ENCODE measurements at places on chromosomes 6 and 20.

GRCh38 chr20:17698384-17698783 is 1.4 kb upstream of the BANF2 start:
- no peak for DNase-seq

DNA sequence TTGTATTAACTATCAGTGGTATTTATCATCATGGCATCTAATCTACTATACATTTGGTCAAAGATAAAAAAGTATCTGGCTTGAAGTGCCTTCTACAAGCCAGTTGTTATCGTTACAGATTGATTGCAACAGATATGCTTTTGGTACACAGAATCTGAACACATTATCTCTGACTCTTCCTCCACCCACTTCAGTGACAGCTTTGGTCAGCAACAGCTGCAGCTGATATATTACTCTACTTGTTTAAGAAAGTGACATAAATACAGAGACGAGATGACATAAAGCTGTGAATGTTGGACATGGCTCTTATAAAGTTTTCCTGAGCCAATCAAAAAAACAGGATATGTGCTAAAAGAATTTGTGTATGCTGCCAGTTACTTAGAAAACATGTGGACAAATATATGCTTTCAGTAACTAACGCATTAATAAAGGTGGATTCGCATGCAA is 77.6 kb downstream of the HIVEP2 start:
- DNase-seq = no peak

- no peak for DNase-seq
Measured at GRCh38 chr6:133040094-133040802, 200.9 kb upstream of the EYA4 start.

GRCh38 chr20:61037498-61037897 is 214.6 kb upstream of the CDH4 start:
- no peak for DNase-seq

DNA sequence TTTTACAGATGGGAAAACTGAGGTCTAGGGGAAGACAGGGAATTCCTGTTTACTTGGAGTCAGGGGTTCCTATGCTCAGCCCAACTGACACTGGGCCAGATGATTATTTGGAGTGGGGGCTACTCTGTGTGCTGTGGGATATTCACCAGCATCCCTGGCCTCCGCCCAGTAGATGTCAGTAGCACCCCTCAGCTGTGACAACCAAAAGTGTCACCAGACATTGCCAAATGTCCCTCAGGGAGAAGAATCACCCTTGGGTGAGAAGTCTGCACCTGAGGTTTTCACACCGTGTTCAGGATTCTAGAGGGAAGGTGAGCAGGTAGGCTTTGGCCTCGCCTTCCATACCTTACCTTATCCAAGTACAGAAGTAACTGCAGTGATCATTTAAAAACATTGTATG is 27.6 kb downstream of the CDH26 start:
- DNase-seq = no peak

- no peak for DNase-seq
Measured at GRCh38 chr6:121849477-121849876, 414.0 kb downstream of the GJA1 start.

GRCh38 chr6:6661684-6662083 is 73.2 kb downstream of the LY86 start:
- peak; percentile 76 for DNase-seq

- DNase-seq = no peak
Measured at GRCh38 chr6:119308048-119308570, 41.5 kb downstream of the MAN1A1 start.

GRCh38 chr6:56101141-56101553 is 146.2 kb downstream of the COL21A1 start:
- DNase-seq = no peak

DNA sequence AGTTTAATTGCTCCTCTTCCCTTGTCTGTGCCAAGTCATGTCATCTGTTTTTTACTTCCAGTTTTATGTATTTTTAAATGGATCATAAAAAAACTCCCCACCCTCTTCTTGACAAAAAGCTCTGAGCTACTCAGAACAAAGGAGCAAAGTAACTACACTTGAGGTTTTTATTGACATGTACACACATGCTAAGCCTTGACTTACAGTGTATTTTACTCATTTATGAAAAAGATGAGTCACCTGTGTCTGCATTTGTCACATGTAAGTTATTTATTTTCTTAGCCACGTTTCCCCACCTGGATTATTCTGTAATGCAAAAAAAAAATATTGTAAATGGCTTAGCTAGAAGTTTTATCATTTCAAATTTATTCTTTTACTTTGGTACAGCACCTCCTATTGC is 628.8 kb upstream of the SLC35B3 start:
- DNase-seq = no peak

- no peak for DNase-seq
Measured at GRCh38 chr6:47308198-47308517, 1.5 kb downstream of the TNFRSF21 start.

- no peak for DNase-seq
Measured at GRCh38 chr6:113971741-113972140, 793 bp upstream of the HDAC2 start.

DNA sequence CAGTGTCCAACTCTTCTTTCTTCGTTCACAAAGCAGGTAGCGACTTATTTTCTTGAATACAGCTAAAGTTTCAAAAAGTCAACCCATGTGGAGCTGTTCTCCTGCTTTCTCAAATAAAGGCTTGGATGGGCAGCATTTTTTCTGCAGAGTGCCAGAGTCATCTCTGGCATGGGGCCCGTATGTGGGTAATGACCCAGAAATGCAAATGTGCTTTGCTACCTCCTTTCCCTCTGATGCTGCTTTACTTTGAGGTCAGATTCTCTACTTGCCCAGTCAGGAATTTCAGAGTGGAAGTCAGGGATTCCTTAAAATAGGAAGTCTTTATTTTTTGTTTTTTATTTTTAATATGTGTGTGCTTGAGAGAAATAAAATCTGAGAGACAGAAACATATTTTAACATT is 4.9 kb downstream of the NKAIN2 start:
- peak; percentile 42 for DNase-seq

DNA sequence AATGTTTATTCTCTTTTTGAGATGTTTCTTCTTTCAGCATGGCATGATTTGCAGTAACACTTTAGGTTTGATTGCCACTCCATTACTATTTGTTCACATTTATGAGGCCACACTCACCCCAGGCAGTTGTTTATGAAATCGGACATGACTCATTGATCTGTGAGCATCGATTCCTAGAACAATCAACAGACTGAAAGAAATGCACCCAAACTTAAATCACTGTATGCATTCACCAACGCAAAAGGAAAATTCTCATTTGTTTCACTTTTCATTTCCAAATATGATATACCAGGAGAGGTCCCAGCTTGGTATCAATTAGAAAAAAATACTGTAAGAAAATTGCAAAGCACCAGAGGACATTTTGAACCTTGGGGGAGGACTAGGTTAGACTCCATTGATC is 5.4 kb upstream of the GJA10 start:
- DNase-seq = no peak

DNA sequence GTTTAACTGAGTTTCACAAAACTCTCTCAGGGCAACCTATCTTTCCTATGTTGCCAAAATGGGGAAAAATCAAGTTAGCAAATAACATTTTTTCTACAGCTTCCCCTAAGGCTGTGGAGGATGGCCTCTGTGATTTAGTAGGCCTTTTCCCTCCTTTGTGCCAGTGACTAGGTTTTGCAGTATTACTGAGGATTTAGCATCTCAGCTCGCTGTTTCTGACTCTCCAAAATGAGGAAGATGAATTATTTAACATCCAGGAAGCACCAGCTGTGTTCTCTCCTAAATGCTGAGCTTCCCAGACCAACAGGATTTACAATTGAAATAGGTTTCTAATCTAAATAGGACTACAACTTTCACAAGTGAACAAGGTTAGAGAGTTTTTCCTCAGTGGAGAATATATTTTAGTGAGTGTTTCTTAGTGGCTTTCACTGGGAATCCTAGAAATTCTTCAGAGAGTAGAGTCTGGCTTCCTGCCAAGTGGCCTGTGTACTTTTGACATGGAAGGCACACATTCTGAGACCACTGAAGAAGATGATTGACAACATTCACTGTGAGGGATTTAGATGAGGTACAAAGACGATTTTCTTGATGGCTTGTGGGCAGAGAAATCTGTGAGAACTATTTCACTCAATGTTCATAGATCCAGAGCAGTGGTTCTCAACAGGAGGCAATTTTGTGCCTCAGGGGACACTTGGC is 62.4 kb downstream of the PTCHD4 start:
- DNase-seq = no peak

GRCh38 chr20:56860413-56860812 is 231.3 kb downstream of the TFAP2C start:
- no peak for DNase-seq

GRCh38 chr6:111030008-111031007 is 48.5 kb downstream of the RPF2 start:
- DNase-seq = no peak

DNA sequence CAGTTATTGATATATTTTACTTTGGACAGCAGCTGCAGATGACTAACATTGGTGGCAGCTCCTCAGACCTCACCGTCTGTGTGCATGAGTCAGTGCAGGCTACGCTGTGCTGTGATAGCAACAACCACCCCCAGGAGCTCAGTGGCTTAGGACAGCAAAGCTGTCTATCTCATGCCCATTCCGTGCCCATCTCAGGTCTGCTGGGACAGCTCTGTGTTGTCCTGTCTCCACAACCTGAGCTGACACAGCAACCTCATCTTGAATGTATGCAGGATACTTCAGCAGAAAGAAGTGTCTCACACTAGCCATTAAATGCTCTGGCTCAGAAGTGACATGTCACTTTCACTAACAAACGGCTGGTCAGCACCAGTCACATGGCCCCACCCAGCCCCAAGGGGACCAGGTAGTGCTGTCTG is 47.7 kb downstream of the BANF2 start:
- DNase-seq = no peak

- DNase-seq = no peak
Measured at GRCh38 chr6:124438546-124439065, 523.6 kb upstream of the RNF217 start.

GRCh38 chr6:19723545-19723944 is 113.6 kb upstream of the ID4 start:
- DNase-seq = no peak
